AG20443 (cell line): ENCODE measurements at places on chromosomes 1 and 21.

DNA sequence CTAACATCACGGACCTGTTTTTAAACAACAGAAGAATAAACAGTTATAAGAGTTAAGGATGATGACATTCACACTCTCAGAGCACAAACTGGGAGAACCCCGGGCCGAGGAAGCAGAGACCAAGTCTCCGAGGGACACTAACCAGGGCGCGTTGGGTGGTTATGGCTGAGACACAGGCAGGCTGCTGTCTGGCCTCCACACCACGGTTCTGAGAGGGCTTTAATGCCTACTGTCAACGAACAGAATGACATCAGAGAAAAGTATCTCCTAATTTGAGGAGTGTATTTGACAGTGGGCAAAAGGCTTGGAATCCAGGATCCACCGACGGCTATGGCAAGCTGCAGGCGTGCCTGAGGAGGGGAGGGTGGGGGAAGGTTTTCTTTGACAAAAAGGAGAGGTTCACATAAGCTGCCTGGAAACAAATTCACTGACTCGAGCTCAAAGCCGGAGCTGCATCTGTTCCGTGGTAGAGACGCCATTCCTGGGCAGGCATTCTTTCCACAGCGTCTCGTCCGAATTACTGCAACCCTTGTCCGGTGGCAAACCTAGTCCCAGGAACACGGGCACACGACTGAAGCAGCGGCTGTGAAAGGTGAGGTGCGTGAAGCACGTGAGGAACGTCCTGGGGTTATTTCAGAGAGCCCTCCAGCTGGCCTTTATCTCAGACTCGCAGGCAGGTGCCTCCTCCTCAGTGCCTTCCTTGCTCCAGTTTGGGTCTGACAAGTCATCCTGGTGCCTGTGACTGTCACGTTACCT lies 9.4 kb downstream of the POFUT2 start:
- DNase-seq: no peak

DNA sequence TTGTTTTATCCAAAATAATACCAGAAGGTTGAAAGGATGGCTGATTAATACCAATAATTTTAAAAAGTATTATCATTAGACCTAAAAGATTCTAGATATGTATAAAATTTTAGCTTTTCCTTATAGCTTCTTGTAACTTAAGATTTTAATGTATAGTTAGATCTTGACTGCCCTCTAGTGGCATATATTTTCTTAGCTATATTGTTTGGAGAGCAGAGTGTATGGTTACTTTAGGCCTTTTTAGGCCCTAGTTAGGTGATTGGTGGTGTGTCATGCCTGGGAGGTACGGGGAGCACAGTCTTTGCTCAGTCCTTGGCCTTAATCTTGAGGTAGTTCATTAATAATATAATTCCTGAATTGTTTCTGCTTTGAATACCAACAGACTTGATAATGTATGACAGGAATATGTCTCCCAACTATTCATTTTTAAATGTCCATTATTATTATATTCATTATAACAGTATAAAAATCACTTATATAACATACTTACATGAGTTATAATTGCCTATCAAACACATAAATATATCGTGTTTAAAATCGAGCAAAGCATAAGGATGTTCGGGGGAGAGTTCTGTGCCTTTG lies 328.4 kb downstream of the ZP4 start:
- peak; percentile 26 for DNase-seq

DNA sequence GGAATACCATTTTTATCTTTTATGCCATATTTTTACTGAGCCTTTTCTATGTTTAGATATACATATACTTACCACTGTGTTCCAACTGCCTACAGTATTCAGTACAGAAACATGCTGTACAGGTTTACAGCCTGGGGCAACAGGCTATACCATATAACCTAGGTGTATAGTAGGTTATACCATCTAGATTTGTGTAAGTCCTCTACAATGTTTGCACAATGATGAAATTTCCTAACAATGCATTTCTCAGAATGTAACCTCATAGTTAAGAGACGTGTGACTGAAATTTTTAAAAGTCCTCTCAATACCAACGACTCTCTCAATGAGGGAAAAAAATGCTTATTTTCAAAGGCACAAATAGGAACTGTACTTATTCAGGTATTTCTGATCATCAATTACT lies 21.7 kb downstream of the INTS7 start:
- no peak for DNase-seq

- DNase-seq: no peak
Measured at GRCh38 chr1:176604461-176604860, 141.5 kb downstream of the PAPPA2 start.

- no peak for DNase-seq
Measured at GRCh38 chr1:229539863-229540506, 18.5 kb downstream of the ABCB10 start.
